Glomerular endothelial cell (primary cell): ENCODE measurements at places on chromosomes 5 and 9. TPM values are rescaled to one million over a fixed set of nuclear protein-coding genes. Genes with fewer than 3 reads are reported as not detected.

The SPOCK1 gene
- 11.8 and 24.4 TPM in 2 replicates for total RNA-seq

DNA sequence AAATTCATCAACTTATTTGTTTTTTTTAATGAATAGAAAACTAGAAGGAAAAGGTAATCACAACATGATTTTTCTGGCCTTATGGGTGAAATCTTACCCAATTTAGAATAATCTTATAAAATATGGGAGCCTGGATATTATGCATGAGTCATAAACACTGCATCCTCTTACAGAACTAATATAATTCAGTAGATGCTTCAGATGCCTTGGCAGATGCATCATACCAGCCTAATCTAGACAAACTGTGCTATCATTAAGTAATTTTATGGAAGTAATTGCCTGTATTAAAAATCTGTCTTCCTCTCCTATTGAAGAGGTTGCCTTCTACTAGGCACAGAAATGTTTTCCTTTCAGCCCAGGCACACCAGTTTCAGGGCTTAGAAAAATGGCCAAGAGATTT is 2384.6 kb upstream of the WWC1 start:
- DNase-seq: no peak

GRCh38 chr9:133440874-133441273 is 18.7 kb downstream of the ADAMTS13 start:
- DNase-seq: no peak

DNA sequence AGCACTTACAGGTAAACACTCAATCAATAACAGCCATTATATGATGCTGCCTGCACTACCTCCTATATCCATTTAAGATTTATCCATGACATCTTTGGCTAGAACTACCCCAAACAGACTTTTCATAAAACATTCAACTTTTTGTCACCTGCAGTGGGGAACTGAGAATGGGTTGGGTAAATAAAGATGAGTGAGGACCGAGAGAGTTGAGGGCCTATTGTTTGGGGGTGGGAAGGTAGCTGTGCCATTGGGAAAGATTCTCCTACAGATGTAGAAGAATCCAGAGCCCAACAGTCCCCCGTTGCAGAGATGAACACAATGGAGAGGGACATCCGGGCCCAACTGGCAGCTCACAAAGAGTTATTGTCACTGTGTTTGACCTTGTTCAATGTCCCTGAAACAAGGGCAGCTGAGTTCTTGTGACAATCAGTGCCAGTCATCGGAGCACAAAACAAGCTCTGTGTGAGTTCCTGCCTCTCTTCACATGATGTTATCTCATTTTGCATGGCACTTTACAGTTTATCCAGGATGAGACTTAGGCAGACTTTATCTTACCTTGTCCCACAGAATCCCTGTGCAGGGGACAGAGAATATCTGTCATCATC is 11.5 kb upstream of the SLC31A2 start:
- no peak for DNase-seq

- DNase-seq: no peak
Measured at GRCh38 chr5:151047814-151048425, 27.5 kb downstream of the GPX3 start.

- DNase-seq: no peak
Measured at GRCh38 chr9:128731691-128732090, 7.8 kb upstream of the ZDHHC12 start.
